Stimulated activated CD4-positive, alpha-beta T cell treated with anti-CD3 and anti-CD28 coated beads, Interleukin-1b, Interleukin-23, amount 100 ng/mL, for 24 hours (primary cell): ENCODE measurements at places on chromosomes 16 and 17.

DNA sequence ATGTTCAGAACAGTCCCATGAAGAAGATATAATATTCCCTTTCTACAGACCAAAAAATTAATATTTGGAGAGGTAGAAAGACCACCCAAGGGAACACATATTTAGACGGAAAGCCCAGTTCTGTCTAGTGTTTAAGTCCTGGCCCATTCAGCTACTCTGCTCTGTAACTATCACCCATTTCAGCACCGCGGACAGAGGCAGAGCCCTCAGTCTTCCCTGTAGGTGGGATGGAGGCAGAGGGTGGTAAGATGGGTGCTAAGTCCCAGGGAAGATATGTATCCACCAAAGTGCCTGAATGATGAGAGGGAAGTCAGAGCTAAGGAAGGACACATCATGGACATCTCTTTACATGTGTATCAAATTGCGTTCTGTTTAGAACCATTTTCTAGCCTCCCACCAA, 27.8 kb upstream of the C16orf78 start:
- no peak for DNase-seq

DNA sequence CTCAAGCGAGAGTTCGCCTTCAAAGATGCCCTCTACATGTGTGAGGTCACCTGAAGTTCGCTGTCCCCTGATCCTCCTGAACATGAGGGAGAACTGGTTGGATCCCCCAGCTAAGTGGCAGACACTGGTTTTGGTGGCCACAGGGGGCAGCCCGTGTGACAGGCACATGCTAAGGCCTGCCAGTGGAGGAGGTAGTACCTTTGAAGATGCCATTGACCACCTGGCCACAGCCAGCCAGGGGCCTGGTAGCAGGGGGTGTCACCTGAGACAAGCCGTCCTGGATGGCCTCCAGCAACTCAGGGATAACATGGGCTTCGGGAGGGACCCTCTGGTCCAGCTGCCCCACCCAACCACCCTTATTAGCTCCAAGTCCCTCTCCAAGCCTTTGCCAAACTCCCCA, 7.3 kb upstream of the ALDH3A1 start:
- no peak for DNase-seq

DNA sequence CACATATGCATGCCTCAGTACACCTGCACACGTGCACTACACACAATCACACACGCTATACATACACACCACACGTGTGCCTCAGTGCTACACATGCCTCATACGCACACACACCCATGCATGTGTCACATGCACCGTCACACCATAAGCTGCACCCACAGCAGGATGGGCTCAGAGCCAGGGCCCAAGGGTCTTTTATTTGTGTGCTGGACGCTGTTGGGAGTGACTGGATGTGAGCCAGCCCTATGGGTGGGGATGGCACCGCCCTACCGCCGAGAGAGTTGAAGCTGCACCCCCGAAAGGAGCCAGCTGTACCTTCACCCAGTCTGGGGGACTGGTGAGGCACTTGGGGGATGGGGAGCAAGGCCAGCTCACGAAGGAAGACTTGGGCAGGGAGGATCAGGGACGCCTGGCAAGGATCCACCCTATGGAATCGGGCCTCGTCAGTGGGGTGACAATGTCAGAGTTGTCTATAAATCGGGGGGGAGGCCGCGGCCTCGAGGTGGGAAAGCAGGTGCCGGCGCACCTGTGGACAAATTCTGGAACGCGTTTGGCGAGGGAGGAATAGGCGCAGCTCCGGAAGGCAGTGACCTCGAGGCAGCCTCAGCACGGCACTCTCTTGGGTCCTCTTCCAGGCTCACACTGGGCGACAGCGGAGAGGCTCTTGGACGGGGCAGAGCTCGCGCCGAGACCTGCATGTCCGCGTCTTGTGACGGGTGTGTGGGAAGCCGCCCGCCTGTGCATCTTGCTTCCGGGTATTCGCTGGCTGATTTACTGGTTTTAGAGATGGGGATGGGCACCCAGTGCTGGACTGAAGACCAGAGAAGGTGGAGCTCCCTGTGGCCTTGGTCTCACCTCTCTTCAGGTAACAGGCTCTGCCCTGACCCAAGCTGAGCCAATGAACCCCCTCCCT, 7.3 kb downstream of the RGS11 start:
- DNase-seq, result no peak

GRCh38 chr16:17567455-17567854, 96.7 kb upstream of the XYLT1 start:
- no peak for DNase-seq

DNA sequence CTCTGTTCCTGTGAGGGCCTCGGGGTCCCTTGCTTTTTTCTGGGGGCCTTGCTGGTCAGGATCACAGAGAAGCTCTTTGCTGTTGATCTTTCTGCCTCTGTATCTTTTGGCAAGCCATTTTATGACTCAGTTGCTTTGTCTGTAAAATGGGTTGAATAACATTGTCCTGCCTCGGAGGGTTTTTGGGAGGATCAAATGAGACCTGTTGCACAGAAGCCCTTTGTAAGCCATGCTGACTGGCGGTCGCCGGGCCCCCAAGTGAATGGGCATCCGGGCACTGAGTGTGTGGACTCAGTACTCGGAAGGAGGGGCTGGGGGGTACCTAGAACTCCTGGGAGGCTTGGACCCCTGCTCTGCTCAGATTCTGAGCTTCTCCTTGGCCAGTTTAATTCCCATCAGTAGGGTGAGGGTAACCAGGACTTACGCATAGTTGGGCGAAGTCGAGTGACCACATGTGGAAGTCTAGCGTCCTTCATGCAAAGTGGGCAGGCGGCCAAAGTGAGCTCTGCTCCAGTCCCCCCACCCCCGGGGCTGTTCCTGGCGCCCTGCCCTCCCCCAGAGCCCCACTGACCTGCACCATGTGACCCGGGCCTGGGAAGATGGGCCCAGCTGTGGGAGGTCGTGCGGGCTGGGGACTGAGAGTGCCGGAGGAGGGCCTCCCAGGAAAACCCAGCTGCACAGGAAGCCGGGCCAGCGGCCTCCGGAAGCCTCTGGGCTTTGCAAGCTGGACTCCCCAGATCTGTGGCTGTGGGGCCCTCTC, 284.0 kb downstream of the SEC14L1 start:
- no peak for DNase-seq
